Activated CD4-positive, alpha-beta T cell treated with anti-CD3 and anti-CD28 coated beads for 1 hour (primary cell): ENCODE measurements at places on chromosomes 6 and 20.

DNA sequence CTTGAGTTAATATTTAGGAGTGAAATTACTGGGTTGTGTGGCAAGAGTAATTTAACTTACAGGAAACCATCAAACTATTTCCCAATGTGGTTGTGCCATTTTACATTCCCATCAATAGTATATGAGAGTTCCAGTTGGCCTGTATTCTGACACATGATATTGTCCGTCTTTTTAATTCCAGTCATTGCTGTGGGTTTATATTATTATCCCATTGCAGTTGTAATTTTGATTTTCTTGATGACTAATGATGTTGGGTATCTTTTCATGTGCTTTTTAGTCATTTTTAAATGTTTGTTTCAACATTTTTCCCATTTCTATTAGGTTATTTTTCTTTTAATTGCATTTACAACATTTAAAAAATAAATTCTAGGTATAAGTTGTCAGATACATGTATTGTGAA, 614.0 kb downstream of the UTRN start:
- no peak for DNase-seq

- no peak for DNase-seq
Measured at GRCh38 chr20:634148-634925, 18.7 kb downstream of the SRXN1 start.

DNA sequence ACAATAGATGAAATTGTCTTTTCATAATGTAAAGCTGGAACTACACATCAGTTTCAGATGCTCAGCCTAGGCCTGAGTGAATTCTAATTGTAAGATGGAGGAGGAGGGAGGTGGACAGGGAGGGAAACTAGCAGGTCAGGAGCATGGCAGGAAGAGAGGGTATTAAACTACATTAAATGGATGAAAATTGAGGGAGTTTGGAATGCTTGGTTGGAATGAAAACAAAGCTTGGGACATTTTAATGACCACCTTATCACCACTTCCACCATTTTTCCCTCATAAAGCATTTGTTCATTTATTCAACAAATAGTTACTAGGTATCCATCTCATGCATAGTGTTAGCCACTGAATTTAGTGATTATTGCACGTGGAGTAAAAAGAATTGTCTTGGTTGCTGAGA, 65.0 kb downstream of the KIZ start:
- no peak for DNase-seq

GRCh38 chr20:32702706-32703425, 29.1 kb upstream of the C20orf203 start:
- no peak for DNase-seq

DNA sequence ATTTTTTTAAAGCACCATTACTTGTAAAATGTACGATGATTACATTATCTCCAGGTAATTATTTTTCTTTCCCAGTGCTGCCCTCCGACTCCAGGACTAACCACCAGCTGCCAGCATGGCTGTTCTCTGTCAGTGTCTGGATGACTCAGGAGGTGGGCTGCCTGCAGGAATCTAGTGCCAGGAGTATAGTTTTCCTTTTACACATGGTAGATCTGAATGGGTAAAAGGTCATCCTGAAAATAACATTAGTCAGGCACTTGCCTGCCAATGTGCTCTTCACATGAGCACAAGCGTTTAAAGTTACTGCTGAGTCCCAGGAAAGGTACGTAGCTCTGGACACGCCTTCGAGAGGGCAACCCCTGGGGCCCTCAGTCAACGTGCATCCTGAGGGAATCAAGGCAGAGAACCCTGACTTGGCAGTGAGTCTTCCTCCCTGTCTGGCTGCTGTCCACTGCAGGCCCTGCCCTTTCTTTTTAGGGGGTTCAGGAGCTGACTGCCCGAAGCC, 2.4 kb downstream of the DYNLT1 start:
- no peak for DNase-seq
